ENCODE measurements at places on chromosomes 2 and 18. TPM values are rescaled to one million over a fixed set of nuclear protein-coding genes. Genes with fewer than 3 reads are reported as not detected.

Gene FHOD3
- 13.0 TPM for total RNA-seq

Gene NT5DC4
- not detected for total RNA-seq

Gene AOX1
- 76.4 TPM for total RNA-seq

Gene PTRHD1
- 21.5 TPM for total RNA-seq

Gene SCN3A
- total RNA-seq: 0.59 TPM

DNA sequence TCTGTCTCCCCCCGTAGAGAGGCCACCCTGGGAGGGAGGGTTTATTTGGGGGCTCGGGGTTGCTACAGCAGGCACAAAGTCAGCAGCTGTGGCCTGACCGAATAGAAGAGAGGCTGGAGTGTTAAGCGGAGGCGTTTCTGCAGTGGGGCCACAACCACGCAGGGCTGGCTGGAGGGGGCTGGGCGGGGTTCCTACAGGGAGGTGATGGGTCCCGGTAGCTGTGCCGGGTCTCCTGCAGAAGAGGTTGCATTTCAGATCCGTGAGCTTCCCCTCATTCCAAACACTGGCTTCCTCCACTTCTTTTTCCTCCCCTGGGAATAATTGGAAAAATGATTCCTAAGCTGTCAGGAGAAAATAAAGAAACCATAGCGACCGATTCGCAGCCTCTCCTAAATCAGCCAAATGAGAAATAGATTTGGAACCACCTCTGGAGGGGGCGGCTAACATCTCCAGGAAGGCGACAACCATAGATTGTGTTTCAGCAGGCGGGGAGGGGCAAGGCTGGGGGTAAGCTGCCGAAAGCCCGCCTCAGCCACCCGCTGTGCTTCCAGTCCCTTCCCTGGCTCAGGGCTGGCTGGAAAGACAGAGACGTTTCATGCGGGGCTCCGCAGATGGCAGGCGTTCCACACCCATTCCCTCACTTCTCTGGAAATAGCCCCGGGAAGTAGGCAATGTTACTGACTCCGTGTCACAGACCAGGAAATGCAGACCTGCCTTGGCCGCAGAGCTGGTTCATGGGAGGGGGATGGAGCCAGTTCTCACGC, 85.6 kb upstream of the TAF1B start:
- no peaks in the 10 kb centered on the region for H3K27me3 ChIP-seq
- peak overlapping the region; percentile 68 for H3K4me3 ChIP-seq
- peak; percentile 91 for DNase-seq
- H3K36me3 ChIP-seq: no peaks in the 10 kb centered on the region

DNA sequence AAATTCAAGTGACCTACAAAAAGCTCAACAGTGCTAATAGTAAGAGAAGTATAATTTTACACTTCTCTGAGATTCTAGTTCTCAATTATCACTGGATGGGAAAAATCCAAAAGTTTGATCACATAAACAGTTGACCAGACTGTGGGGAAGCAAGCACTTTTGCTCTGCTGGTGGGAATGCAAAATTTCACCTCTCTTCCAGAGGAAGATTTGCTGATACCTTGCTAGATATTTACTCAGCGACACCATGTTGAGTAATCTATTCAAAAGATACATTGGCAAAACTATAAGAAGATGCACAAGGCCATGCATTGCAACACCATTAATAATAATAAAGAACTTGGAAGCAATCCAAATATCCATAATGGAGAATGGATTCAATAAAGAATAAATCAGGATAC, 204.4 kb downstream of the MREG start:
- H3K27ac ChIP-seq: no peak overlapping the region
- H3K36me3 ChIP-seq: no peaks in the 10 kb centered on the region
- H3K27me3 ChIP-seq: no peaks in the 10 kb centered on the region
- DNase-seq: no peak

- H3K36me3 ChIP-seq: no peaks in the 10 kb centered on the region
- H3K4me1 ChIP-seq: no peaks in the 10 kb centered on the region
- peaks cover 53% of the 10 kb centered on the region for H3K27me3 ChIP-seq
- peak overlapping the region; percentile 65 for H3K4me3 ChIP-seq
Measured at GRCh38 chr2:227163485-227163997, 464 bp downstream of the COL4A4 start.

DNA sequence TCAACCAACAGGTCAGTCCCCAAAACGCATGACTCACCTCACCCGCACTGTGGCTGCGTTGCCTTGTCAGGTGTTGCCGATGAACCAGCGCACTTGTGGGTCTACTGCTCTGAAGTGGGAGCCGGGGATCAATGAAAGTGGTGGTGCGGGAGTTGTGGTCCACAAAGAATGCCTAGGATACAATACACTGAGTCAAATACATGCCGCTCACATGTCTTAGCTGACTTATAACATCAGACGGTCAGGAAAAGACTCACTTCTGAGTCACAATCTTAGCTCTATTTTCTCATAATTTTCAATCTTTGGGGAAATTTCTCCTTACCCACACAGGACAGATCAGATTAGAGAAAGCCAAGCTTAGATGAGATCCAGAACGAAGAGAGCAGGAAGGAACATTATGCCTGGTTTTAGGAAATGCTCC, 107.1 kb upstream of the STK17B start:
- no peaks in the 10 kb centered on the region for H3K27me3 ChIP-seq
- no peaks in the 10 kb centered on the region for H3K36me3 ChIP-seq
- peak; percentile 86 for DNase-seq
- peak overlapping the region; percentile 97 for H3K27ac ChIP-seq
- H3K4me3 ChIP-seq: peak overlapping the region; percentile 69

GRCh38 chr2:187917535-187917934, 363.3 kb upstream of the TFPI start:
- no peak overlapping the region for H3K4me3 ChIP-seq
- H3K27ac ChIP-seq: no peak overlapping the region
- H3K27me3 ChIP-seq: no peaks in the 10 kb centered on the region
- DNase-seq: no peak
- no peaks in the 10 kb centered on the region for H3K4me1 ChIP-seq

DNA sequence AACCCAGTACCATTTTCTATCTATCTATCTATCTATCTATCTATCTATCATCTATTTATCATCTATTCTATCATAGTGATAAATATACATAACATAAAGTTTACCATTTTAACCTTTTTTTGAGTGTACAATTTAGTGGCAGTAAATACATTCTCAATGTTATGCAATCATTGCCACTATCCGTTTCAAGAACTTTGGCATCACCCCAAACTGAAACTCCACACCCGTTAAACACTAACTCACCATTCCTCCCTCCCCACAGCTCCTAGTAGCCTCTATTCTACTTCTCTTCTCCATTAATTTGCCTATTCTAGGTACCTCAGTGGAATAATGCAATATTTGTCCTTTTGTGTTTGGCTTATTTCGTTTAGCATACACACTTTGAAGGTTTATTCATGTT, 82.5 kb upstream of the KCNE4 start:
- H3K36me3 ChIP-seq: no peaks in the 10 kb centered on the region
- DNase-seq: no peak
- no peak overlapping the region for H3K4me3 ChIP-seq

GRCh38 chr2:241047253-241048010, 49.0 kb downstream of the SNED1 start:
- no peaks in the 10 kb centered on the region for H3K4me1 ChIP-seq
- peaks cover 13% of the 10 kb centered on the region for H3K36me3 ChIP-seq
- H3K27ac ChIP-seq: no peak overlapping the region
- H3K4me3 ChIP-seq: no peak overlapping the region
- no peak for DNase-seq

GRCh38 chr2:119421741-119422140, 9.9 kb upstream of the TMEM37 start:
- no peaks in the 10 kb centered on the region for H3K36me3 ChIP-seq
- peaks cover 8% of the 10 kb centered on the region for H3K4me1 ChIP-seq
- no peak overlapping the region for H3K27ac ChIP-seq
- no peak for DNase-seq
- no peak overlapping the region for H3K4me3 ChIP-seq

DNA sequence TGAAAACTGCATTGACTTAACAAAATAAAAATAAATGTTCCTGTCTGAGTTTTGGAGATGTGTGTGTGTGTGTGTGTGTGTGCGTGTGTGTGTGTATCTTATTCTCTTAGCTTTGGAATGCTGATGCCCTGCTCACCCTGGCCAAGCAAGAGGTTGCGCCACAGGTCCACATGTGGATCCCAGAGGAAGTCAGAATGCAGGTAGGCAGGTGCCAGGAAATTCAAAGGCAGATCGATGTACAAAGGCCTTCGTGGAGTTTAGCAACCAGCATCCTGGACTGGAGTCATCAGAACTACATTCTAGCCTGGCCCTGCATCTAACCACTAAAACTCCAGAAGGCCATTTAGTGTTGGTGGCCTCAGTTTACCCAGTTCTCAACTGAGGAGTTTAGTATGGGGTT, 12.4 kb downstream of the G6PC2 start:
- peaks cover 55% of the 10 kb centered on the region for H3K27me3 ChIP-seq
- H3K27ac ChIP-seq: no peak overlapping the region
- H3K36me3 ChIP-seq: no peaks in the 10 kb centered on the region
- DNase-seq: no peak
- H3K4me3 ChIP-seq: no peak overlapping the region
- H3K4me1 ChIP-seq: no peaks in the 10 kb centered on the region

- no peaks in the 10 kb centered on the region for H3K27me3 ChIP-seq
- no peaks in the 10 kb centered on the region for H3K36me3 ChIP-seq
- DNase-seq: peak; percentile 79
- H3K4me1 ChIP-seq: peaks cover 16% of the 10 kb centered on the region
- H3K4me3 ChIP-seq: peak overlapping the region; percentile 69
Measured at GRCh38 chr2:70143314-70144150, 47.3 kb downstream of the C2orf42 start.
